Left lobe of liver (tissue), 2 donors: ENCODE measurements at places on chromosomes 4 and X. TPM values are rescaled to one million over a fixed set of nuclear protein-coding genes. Genes with fewer than 3 reads are reported as not detected.

Gene LRIT3
- total RNA-seq = 0.08 TPM

Gene EXOC1L
- not detected for total RNA-seq

Gene PABPC1L2A
- not detected for total RNA-seq

Gene UGT2B15
- 111 TPM for total RNA-seq

- DNase-seq = no peak
Observed at GRCh38 chr4:185344743-185345538, 50.8 kb downstream of the LRP2BP start.
